Tongue (tissue), 3 donors: ENCODE measurements at places on chromosomes 2 and 18. TPM values are rescaled to one million over a fixed set of nuclear protein-coding genes. Genes with fewer than 3 reads are reported as not detected.

GRCh38 chr18:55268151-55268601 lies 308.9 kb upstream of the CCDC68 start:
- DNase-seq, result no peak

GRCh38 chr18:26342646-26343045 lies 116.4 kb downstream of the TAF4B start:
- peak; percentile 27 for DNase-seq

DNA sequence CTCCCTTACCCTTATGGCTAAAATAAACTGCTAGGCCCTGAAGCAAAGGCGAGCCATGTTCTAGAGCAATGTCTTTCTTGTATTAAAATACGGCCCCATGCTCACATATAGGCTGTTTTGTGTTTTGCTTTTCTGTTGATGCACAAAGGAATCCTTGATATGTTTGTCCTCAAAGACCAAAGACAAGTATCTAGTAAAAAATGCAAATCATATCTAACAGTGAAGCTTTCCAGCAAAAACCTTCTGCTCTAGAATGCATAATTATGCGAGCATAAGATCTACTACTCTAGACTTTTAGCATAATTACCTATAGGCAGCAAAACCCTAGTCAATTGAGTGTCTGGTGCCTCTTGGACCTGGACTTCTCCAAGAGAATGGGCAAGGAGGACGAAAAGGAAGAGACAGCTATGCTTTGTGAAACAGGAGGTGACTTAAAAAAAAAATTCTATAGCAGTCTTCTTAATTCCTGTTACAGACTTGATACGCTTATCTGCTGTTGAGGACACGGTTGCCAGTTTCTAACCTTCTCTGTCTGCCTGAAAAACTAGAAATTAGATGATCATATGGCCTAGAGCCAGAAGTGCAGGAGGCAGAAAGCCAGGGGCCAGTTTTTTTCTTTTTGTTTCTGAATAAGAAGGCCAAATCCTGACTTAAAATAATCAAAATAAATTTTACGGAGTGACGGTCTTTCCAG lies 1.5 kb upstream of the AMMECR1L start:
- DNase-seq, result peak; percentile 31

- DNase-seq, result no peak
These were observed 13.0 kb upstream of the SULT1C4 start for GRCh38 chr2:108364676-108365297.

POTEC gene
- not detected for total RNA-seq

CERKL gene
- total RNA-seq, result not detected

GALNT3 gene
- total RNA-seq, result 8.7 TPM
